NCI-H1105 treated with DMSO at 0.1 percent for 48 hours (cell line): ENCODE measurements at places on chromosomes 5 and 9.
A peak's percentile ranks its signal among the peaks of the same experiment; 100 is the strongest.

- DNase-seq = no peak
Observed at GRCh38 chr9:121889990-121890563, 203.0 kb downstream of the TTLL11 start.

- no peak for DNase-seq
Observed at GRCh38 chr9:89956907-89957306, 352.1 kb downstream of the GADD45G start.

GRCh38 chr5:180771839-180772238 is 30.8 kb downstream of the MGAT1 start:
- no peak for DNase-seq

DNA sequence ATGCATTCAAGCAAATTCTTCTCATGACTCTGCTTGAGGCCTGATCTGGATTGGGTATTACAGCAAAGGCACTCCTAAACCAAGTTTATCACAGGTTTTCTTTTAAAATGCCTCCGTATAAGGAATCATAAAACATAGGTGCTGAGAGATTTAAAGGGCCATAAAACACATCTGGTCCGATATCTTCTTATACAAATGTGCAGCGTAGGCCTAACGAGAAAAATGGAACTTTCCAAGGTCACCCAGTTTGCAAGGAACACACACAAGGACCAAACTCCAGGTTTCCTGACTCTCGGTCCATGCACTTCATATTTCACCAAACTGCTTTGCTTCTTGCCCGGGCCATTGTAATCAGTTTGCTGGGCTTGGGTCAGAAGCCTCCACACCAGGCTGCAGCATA is 22.1 kb downstream of the SH3RF2 start:
- DNase-seq = no peak

- no peak for DNase-seq
Observed at GRCh38 chr9:121778252-121779225, 127.1 kb downstream of the DAB2IP start.

- no peak for DNase-seq
Observed at GRCh38 chr5:170440771-170441392, 51.7 kb upstream of the KCNMB1 start.

GRCh38 chr9:86534572-86535258 is 180.5 kb upstream of the TUT7 start:
- no peak for DNase-seq

GRCh38 chr9:126347911-126348760 is 21.5 kb downstream of the MVB12B start:
- no peak for DNase-seq

DNA sequence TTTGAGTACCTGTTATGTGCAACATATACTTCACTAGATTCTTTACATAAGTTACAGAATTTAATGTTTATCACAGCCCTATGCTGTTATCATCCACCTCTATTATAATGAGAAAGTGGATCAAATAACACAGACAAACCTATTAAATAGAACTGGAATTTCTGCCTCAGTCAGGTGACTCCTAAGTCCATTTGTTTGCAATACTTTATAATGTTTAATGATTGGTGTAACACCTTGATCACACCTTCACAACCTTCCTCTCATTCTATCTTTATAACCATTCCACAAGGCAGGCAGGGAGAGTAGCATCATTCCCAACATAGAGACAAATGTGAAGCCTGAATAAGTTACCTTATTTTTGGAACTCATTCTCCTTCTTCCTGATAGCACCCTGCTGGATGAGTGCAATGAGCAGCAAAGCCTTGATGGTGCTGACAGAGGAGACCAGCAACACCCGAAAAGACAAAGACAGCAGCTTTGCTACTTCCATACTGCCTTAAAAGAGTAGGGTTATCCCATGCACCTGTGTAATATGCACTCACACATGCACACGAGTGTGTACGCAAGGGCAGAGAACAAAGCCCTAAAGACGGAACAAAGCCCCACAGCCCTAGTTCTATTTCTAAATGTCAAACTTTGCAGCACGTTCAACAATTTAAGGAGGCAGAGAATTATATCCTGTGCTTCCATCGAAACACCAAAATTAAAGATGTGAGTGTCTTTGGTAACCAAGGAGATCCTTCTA is 30.5 kb downstream of the SERINC5 start:
- no peak for DNase-seq

- DNase-seq = no peak
Observed at GRCh38 chr9:113352411-113352810, 3.1 kb downstream of the BSPRY start.

DNA sequence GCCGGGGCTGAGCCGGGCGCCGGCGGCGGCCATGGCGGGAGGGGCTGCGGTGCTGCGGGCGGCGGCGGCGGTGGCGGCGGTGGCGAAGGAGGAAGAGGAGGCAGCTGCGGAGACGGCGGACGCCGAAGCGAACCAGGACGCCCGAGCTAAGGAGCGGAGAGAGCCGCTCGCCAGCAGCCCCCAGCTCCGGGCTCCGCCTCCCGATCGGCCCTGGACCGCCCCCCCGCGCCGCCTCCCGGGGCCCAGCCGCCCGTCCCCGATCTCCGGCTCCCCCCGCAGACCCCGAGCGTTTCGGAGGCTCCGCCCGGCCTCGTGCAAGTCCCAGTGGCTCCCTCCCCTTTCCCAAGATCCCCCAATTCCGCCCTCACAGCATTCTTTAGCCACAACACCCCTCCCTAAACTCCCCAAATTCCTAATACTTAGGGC is at the start of gene ASTN2:
Gene ASTN2, minus strand, starts transcription at position 152 of the 426 bp plus-strand sequence. Its CDS starts 119 bp downstream, at position 33.
- DNase-seq = peak; percentile 42

DNA sequence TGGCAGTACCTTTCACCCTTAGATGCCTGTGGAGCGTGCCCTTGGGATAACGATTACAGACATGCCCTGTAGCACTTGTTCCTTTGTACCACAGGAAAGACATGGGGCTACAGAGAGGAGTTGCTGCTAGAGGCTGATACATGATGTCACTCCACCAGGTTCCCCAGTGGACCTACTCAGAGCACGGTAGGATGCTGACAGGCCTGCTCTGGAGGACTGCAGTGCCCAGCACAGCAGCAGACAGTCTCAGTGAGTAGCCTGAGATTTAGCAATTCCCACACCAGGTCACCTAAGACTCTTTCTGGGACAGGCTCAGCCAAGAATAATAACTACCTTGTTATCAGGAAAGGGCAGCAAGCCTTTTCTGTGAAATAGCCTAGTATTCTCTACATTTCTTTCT is 28.8 kb downstream of the PDE4D start:
- DNase-seq = no peak

DNA sequence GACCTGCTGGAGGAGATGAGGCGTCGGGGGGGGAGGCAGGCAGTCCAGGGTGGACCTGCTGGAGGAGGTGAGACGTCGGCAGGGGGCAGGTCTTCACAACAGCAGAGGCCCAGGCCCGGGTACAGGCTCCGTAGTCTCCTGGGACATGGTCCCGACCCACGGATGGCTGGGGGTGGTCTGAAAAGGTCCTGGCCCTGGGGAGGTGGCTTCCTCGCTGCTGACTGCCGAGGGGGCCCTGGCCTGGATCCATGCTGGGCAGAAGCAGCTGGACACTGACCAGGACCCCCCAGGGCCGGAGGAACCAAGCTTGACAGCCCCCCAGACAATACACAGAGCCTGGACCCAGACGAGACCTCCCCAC is 8.5 kb downstream of the EGFL7 start:
- no peak for DNase-seq

DNA sequence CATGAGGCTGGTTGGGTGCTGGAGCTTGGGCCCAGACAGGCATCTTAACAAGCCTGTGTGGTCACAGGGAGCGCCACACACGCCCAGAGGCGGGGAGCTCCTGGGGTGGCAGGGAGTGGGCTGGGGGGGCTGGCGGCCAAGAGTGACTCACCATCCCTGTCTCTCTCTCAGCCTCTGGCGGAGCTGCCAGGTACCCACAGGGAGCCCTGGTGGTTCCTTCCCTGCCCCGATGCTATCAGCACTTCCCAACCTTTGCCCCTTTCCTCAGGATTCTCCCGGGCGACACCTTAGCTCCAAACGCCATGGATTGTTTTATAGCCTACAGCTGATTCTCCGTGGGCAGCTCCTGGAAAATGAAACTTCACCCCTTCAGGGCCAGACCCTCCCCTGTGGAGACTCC is 5.5 kb downstream of the SLC9A3 start:
- no peak for DNase-seq

DNA sequence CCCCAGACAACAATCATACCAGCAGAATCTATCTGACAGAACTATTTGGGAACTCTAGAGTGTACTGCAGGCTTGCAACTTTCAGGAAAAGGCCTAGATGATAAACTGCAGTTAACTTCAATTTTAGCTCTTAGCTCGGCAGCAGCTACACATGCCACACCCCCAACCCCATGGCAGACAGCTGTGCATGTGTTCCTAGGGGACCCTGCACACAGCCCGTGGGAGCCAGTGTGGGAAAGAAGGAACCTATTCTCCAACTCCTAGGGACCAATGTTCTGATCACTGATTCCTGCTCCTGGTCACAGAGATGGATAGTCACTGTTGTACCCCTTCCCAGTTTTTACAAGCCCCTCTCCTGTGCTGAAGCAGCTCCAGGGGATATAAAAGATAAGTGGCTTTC is 179.6 kb downstream of the DRD1 start:
- DNase-seq = no peak

DNA sequence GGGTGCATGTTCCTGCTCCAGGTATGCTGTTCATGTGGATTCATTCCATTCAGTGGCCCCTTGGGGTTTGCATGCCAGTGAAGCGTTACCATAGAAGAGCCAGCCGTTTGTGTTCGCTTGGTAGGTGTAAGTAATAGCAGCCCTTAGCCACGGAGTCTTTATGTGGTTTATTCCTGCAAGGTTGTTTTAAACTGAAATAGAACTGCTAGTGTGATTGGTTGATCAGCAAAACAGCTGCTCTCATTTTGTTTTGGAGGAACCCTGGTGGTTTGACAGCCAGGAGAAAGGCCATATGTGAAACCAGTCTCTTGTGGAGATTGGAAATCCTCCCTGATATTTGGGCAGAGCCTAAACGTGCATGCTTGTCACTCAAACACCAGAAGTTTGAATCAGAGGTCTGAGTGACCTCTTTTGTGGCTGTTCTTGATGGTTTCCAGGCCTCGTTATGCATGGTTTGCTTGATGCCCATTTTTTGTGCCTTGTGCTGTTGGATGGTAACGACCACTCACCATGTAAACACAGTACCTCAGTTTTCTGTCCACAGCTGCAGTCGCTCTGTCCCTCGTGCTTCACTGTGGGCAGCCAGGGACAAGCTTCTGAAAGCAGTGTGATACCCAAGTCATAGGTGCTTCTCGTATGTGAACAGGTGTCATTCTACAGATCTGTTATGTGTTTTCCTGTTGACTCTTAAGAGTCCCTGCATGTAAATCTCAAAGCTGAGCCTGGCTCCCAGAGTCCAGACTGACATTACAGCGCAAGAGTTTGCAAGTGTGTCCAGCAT is 58.3 kb upstream of the NXNL2 start:
- no peak for DNase-seq
